ENCODE measurements at places on chromosomes 7 and 10.

DNA sequence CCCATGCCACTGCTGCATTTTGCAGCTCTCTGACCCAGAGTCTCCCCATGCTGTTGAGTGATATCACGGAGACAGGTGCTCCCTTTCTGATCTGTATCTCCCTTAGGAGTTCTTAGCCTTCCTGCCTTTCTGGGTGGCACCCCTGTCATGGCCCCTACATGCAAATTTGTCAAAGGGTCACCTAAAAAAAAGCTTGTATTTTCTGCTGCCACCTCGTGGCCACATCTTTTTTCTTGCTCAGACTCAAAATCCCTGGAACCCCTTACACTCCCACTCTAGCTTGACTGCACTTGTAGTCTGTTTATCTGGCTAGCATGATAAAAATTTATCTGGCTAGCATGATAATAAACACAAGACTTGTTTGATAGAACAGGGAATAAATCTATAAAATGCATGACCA is 809.1 kb downstream of the SORCS1 start:
- H3K27me3 ChIP-seq, result no peaks in the 10 kb centered on the region
- no peaks in the 10 kb centered on the region for H3K4me1 ChIP-seq
- H3K27ac ChIP-seq, result no peak overlapping the region
- no peak for DNase-seq
- no peaks in the 10 kb centered on the region for H3K36me3 ChIP-seq
- no peak overlapping the region for H3K4me3 ChIP-seq

- no peaks in the 10 kb centered on the region for H3K27me3 ChIP-seq
- H3K4me1 ChIP-seq, result peaks cover 7% of the 10 kb centered on the region
- DNase-seq, result no peak
- peak overlapping the region; percentile 3 for H3K27ac ChIP-seq
- H3K4me3 ChIP-seq, result no peak overlapping the region
Measured at GRCh38 chr7:45174966-45175765, 17.6 kb downstream of the RAMP3 start.

- H3K27ac ChIP-seq, result no peak overlapping the region
- peaks cover 47% of the 10 kb centered on the region for H3K36me3 ChIP-seq
- no peak for DNase-seq
Measured at GRCh38 chr7:50620433-50620832, 55.2 kb upstream of the DDC start.

GRCh38 chr10:7288060-7288690 is 122.7 kb downstream of the SFMBT2 start:
- peaks cover 4% of the 10 kb centered on the region for H3K4me1 ChIP-seq
- no peak overlapping the region for H3K27ac ChIP-seq
- H3K27me3 ChIP-seq, result no peaks in the 10 kb centered on the region
- H3K36me3 ChIP-seq, result no peaks in the 10 kb centered on the region
- H3K4me3 ChIP-seq, result no peak overlapping the region

DNA sequence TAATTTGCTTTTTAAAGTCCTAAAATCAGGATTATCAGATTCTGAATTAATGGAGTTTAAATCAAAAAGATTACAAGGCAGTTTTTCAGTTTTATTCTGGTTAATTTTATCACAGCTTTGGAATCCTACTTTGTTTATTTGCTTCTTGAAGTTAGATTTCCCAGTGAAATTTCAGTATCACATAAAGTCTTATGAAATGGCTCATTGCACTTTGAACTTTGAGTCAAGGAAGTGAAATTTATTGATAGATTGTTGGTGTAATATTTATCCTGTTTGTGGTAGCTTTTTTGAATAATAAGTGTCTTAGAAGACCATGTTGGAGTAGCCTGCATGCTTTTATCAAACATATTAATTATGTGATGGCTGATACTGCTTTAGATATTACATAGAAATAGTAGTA is 92.6 kb downstream of the PTEN start:
- H3K4me3 ChIP-seq, result no peak overlapping the region
- DNase-seq, result no peak
- no peaks in the 10 kb centered on the region for H3K27me3 ChIP-seq
- H3K36me3 ChIP-seq, result peaks cover 11% of the 10 kb centered on the region
- H3K27ac ChIP-seq, result no peak overlapping the region

GRCh38 chr7:81190997-81191768 is 272.3 kb upstream of the SEMA3C start:
- H3K27me3 ChIP-seq, result no peaks in the 10 kb centered on the region
- no peaks in the 10 kb centered on the region for H3K4me1 ChIP-seq
- H3K4me3 ChIP-seq, result no peak overlapping the region
- H3K27ac ChIP-seq, result no peak overlapping the region

DNA sequence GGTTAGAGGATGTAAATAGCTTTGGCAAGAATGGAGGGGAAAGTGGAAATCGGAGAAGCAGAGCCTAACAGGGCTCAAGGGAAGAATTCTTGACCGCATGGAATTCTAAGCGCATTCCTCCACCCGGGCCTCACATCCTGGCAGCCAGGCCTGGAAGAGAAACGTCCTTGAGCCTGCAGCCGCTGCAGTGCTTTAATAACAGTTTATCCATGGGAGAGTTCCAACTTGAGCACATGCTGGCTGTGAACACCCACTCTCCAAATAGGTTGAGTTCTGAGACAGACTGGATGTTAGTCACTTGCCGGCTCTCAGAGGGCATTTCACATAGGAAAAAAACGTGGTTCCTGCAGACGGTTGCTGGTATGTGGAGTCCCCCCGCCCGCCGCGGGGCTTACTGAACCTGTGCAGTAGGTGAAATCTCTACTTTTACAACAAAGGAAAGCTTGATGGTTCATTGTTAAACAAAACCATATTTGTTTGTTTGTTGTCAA is 61.4 kb upstream of the STEAP1B start:
- H3K27ac ChIP-seq, result peak overlapping the region; percentile 41
- H3K27me3 ChIP-seq, result no peaks in the 10 kb centered on the region

DNA sequence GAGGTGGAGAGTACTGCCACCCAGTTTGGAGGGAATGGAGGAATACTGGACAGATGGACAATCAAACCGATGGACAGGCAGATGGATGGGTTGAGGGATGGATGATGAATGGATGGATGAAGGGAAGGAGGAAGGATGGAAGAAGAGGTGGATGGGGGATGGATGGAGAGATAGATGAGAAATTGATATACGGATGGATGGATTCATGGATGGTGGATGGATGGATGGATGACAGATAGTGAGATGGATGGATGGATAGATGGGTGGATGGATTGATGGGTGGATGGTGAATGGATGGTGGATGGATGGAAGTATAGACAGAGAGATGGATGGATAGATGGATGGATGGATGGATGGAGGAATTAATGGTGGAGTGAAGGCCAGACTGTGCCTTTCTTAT is 42.6 kb downstream of the ALOX5 start:
- no peak for DNase-seq
- no peaks in the 10 kb centered on the region for H3K27me3 ChIP-seq
- no peak overlapping the region for H3K27ac ChIP-seq
- H3K4me1 ChIP-seq, result peaks cover 33% of the 10 kb centered on the region
- no peaks in the 10 kb centered on the region for H3K36me3 ChIP-seq

DNA sequence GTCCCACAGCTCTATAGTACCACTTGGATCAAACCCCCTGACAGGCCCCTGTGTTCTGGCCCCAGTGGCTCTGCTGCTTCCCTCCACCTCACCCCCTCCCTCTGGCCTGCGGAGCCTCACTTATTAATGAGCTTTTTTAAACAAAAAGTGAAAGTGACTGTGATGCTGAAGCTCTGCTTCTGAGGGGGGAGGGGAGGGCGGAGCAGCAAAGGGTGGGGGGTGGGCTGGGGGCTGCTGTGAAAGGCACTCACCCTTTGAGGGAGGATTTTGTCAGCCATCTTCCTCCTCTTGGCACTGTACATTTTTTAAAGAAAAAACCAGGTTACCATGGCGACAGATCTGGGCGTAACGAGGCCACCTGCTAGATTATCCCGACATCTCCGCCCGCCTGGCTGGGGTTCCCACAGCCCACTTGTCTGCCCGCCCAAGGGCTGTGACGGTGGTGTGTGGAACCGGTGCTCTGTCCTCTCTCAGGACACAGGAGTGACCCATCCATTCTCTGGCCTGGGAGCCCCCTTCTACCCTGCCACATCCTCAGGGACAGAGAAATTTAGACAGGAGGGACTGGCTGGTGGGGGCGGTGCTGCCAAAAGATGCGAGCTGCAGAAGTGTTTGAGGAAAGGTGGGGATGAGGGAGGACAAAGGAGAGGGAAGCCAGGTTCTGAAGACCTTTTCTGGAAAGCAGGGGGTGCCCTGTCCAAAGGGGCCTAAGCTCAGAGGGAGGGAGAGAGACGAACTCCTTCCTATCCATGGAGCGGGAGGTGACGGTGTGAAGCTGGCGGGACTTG is 4.9 kb downstream of the SMARCD3 start:
- DNase-seq, result no peak
- peaks cover 46% of the 10 kb centered on the region for H3K4me1 ChIP-seq
- no peak overlapping the region for H3K27ac ChIP-seq
- H3K27me3 ChIP-seq, result peaks cover 13% of the 10 kb centered on the region
- peaks cover 35% of the 10 kb centered on the region for H3K36me3 ChIP-seq
- H3K4me3 ChIP-seq, result peak overlapping the region; percentile 14

DNA sequence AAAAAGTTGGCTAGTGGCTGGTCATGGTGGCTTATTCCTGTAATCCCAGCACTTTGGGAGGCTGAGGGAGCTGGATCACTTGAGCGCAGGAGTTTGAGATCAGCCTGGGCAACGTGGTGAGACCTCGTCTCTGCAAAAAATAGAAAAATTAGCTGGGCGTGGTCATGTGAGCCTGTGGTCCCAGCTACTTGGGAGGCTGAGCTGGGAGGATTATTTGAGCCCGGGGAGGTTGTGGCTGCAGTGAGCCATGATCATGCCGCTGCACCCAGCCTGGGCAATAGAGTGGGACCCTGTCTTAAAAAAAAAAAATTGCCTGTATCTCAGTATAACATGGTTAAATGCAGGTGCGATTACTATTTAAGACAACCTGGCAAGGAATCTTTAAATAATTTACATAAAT is 61.0 kb downstream of the ADD3 start:
- no peaks in the 10 kb centered on the region for H3K36me3 ChIP-seq
- peak overlapping the region; percentile 83 for H3K27ac ChIP-seq
- H3K4me3 ChIP-seq, result no peak overlapping the region
- H3K27me3 ChIP-seq, result no peaks in the 10 kb centered on the region
- peaks cover 42% of the 10 kb centered on the region for H3K4me1 ChIP-seq

DNA sequence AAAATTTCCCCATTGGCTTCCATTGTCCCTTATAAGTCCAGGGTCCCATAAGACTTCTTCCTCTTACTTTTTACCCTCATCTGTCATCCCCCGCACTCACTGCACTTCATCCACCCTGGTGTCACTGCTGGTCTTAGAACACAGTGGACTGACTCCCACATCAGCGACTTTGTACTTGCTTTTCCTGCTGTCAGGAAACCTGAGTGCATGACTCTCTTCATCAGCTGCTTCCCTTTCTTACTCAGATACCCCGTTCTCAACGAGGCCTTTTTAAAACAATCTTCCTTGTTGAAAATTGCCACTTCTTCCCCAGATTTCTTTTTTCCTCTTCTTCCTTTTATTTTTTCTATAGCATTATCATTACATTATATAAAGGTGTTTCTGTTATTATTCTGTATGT is 305.4 kb downstream of the SDK1 start:
- no peaks in the 10 kb centered on the region for H3K27me3 ChIP-seq
- no peaks in the 10 kb centered on the region for H3K36me3 ChIP-seq

DNA sequence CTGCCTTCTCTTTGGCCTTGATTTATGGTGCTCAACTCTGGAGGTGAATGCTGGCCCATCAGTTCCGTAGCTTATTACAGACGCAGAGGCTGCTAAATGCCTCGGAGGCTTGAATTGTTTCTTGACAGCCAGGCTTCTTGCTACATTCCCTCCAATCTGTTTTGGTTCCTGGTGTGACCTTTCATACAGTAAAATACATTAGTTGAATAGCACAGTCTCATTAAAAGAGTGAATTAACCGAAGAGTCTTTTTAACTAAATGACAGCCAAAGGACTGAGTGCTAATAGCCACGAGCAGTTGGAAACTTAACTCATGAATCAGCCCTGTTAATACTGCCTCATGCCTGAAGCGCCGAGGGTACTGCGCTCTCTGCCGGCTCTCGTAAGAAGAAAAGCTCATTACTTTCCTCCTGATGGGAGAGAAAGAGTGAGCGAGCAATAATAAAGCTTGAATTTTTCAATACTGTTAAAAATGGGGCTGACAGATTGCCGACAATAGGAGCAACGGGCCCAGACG is 236.4 kb upstream of the GPR26 start:
- no peaks in the 10 kb centered on the region for H3K27me3 ChIP-seq
- H3K4me1 ChIP-seq, result no peaks in the 10 kb centered on the region
- no peak for DNase-seq

DNA sequence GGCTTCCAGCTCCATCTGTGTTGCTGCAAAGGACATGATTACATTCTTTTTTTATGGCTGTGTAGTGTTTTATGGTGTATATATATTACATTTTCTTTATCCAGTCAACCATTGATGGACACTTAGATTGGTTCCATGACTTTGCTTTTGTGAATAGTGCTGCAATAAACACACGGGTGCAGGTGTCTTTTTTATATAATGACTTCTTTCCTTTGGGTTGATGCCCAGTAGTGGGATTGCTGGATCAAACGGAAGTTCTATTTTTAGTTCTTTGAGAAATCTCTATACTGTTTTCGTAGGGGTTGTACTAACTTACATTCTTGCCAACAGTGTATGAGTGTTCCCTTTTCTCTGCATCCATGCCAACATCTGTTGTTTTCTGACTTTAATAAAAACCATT is 189.7 kb downstream of the ACTR3B start:
- no peaks in the 10 kb centered on the region for H3K36me3 ChIP-seq
- DNase-seq, result no peak
- no peaks in the 10 kb centered on the region for H3K27me3 ChIP-seq
- H3K4me3 ChIP-seq, result no peak overlapping the region
- H3K4me1 ChIP-seq, result no peaks in the 10 kb centered on the region
- no peak overlapping the region for H3K27ac ChIP-seq

GRCh38 chr7:118324790-118325449 is 100.4 kb downstream of the ANKRD7 start:
- H3K4me1 ChIP-seq, result no peaks in the 10 kb centered on the region
- DNase-seq, result peak; percentile 2
- H3K36me3 ChIP-seq, result no peaks in the 10 kb centered on the region
- no peak overlapping the region for H3K27ac ChIP-seq
- H3K4me3 ChIP-seq, result no peak overlapping the region
- H3K27me3 ChIP-seq, result no peaks in the 10 kb centered on the region

GRCh38 chr10:59904426-59905065 is 1.8 kb downstream of the CCDC6 start:
- peak overlapping the region; percentile 77 for H3K4me3 ChIP-seq
- H3K27ac ChIP-seq, result peak overlapping the region; percentile 89
- peaks cover 34% of the 10 kb centered on the region for H3K4me1 ChIP-seq

GRCh38 chr10:112580267-112580666 is 133.3 kb downstream of the VTI1A start:
- H3K27me3 ChIP-seq, result no peaks in the 10 kb centered on the region
- no peaks in the 10 kb centered on the region for H3K4me1 ChIP-seq
- no peak for DNase-seq
- H3K27ac ChIP-seq, result no peak overlapping the region
- H3K36me3 ChIP-seq, result no peaks in the 10 kb centered on the region

GRCh38 chr7:51316666-51317581 is at the start of gene COBL:
TSS of gene COBL (minus strand) at chr7:51316809. CDS start at chr7:51316633, 176 bp downstream.
- H3K4me1 ChIP-seq, result peaks cover 6% of the 10 kb centered on the region
- H3K27ac ChIP-seq, result peak within 1 kb of the TSS; percentile 84
- peak; percentile 59 for DNase-seq
- H3K36me3 ChIP-seq, result no peaks in the 10 kb centered on the region
- peak within 1 kb of the TSS; percentile 54 for H3K4me3 ChIP-seq
- no peaks in the 10 kb centered on the region for H3K27me3 ChIP-seq

GRCh38 chr10:59905731-59906416 is 482 bp downstream of the CCDC6 start:
- no peak for DNase-seq
- no peaks in the 10 kb centered on the region for H3K27me3 ChIP-seq
- no peaks in the 10 kb centered on the region for H3K36me3 ChIP-seq
- peak overlapping the region; percentile 95 for H3K27ac ChIP-seq
- peaks cover 38% of the 10 kb centered on the region for H3K4me1 ChIP-seq

- H3K4me1 ChIP-seq, result no peaks in the 10 kb centered on the region
- DNase-seq, result no peak
- H3K36me3 ChIP-seq, result no peaks in the 10 kb centered on the region
- H3K4me3 ChIP-seq, result no peak overlapping the region
- no peaks in the 10 kb centered on the region for H3K27me3 ChIP-seq
Measured at GRCh38 chr7:81234896-81235295, 316.0 kb upstream of the SEMA3C start.

Data from upper lobe of left lung (tissue), 6 donors.